ENCODE measurements at places on chromosomes 7 and 10.

DNA sequence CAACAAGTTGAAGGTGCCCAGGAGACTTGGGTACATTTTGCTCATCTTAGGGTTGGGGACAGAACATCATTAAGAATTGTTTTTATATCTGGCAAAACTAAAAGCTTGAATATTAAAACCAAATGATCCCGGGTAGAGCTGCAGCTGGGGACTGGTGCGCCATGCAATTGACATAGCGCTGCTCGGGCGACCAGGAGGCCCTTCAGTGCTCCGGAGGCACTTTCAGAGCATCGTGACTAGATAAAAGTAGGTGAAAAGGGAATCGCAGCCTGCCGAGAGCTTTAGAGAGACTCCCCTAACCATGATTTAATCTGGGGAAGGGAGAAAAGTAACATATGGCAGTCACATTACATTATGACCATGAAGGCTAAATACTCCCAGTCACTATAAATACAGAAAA, 21.4 kb downstream of the FOXK1 start:
- DNase-seq = no peak

DNA sequence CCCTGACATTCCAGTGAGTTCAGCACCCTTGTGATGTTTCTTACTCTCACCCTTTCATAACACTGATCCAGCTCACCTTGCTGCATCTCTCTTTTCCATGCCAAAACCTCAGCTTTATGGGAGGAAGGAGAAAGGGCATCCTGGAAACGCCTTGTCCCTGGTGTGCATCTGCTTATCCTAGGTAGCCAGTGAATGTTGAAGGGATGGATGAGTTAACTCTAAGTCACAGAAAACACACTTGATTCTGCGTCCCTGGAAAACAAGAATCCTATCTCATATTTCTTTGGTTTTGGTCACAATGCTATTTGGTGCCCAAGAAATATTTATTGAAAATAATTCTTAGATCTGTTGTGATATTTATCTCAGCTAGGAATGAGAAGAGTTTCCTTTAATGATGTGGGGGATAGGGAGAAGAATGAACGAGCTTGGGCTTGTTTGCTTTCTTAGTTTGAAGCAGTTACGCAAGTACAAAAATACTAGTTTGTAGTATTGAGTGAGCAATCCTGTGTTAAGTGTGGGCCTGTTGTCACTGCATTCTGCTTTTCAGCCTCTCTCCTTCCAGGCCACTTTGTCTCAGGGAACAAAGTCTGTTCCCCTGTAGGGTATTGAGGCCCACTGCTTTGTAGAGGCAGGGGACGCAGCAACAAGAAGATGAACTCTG, 126.5 kb downstream of the ARID5B start:
- DNase-seq = no peak

DNA sequence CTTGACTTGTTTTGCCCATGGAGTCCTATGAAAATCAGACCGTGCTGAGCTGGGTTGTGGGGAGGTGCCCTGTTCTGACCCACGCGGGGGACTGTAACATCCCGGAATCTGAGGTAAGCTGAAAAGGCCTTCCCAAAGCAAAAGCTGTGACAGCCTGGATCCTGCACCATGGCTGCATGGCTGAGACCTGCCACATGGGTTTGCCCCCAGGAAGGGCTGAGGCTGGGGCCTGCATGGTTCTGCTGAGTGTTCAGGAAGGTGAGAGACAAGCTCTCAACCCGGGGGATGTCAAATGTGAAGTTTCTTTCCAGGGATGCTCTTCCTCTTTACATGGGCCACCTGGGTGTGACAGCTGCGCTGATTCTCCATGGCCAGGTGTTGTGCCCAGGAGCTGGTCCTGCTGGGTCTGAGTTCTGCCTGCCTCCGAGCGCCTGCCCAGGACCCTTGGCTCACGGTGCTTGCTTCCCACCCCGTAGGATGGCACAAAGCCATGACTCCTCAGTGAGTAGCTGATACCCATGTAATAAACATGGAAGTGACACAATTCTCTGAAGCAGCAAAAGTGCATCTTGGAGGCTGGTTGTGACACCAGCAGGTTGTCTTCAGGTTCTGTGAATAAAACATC, 58.3 kb downstream of the VIPR2 start:
- no peak for DNase-seq

- no peak for DNase-seq
These were observed 453.1 kb upstream of the MKI67 start for GRCh38 chr10:128579280-128579865.

- DNase-seq = no peak
These were observed 44.2 kb downstream of the ZCCHC24 start for GRCh38 chr10:79401015-79401921.

DNA sequence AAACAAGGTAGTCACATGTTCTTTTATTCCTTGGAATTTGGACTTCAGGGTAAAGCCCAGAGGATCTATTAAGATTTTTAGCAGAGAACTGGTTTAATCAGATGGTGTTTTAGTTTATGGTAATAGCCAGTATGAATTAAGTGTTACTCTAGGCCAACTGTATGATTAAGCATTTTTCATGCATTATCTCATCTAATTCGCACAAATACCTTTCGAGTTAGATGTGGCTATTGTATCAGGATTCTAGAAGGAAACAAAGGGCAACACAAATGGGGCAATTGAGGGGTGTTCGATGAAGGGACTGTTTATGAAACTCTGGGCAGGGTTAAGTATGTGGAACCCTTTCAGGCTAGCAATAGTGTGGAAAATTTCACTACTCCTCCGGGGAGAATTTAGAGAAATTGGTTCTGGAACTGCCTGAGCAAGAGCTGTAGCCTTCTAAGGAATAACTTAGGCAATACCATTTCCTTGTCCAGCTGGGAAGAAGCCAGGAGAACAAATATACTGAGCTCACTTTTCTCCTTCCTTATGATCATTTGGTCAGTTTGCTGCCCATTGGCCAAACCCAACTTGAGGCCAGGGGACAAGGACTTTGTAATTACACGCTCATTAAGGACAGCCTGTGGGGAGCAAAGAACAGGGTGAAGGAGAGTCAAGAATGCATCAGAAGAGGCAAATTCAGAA, 319.0 kb upstream of the FZD1 start:
- DNase-seq = no peak

- no peak for DNase-seq
These were observed 132.9 kb downstream of the BAMBI start for GRCh38 chr10:28810057-28810870.

DNA sequence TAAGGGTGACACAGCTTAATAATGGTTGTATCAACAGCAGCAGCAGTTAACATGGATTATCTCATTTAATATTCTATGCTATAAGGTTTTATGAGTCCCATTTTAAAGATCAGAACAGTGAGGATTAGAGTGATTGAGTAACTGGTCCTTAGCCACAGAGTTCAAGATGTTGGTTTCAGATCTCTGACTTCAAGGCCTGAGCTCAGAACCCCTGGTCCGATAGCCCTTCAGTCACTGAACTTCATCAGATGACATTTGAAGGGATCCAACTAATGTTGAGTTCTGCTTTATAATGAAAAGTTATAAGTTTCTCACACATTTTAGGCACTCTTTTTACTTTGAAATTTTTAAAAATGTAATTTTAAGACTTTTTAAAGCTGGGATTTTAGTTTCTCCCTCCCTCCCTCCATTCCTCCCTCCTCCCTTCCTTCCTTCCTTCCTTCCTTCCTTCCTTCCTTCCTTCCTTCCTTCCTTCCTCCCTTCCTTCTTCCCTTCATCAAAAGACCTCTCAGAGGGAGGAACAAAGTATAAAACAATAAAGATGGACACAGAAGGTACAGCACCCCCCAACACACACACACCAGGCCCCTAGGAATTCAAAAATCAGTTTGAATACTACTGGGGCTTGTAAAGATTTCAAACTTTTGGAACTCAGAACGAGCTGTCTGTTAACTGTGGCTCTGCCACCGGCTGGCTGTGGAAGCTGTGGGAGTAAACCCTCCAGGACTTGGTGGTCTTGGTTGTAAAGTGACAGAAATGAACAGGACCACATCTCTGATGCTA, 206.9 kb upstream of the AGK start:
- no peak for DNase-seq

- DNase-seq = no peak
These were observed 41.7 kb downstream of the CACUL1 start for GRCh38 chr10:118712930-118713634.

- DNase-seq = no peak
These were observed 7.5 kb upstream of the ZC3HAV1 start for GRCh38 chr7:139116999-139117398.

- DNase-seq = no peak
These were observed 413.8 kb upstream of the FOXK1 start for GRCh38 chr7:4268040-4268965.

Data from stimulated activated CD4-positive, alpha-beta T cell treated with anti-CD3 and anti-CD28 coated beads, Interleukin-15, amount 100 ng/mL, for 1 hour (primary cell).